ENCODE measurements at places on chromosomes 6 and 20.

- no peak for DNase-seq
Observed at GRCh38 chr20:47099093-47099492, 204.4 kb downstream of the EYA2 start.

DNA sequence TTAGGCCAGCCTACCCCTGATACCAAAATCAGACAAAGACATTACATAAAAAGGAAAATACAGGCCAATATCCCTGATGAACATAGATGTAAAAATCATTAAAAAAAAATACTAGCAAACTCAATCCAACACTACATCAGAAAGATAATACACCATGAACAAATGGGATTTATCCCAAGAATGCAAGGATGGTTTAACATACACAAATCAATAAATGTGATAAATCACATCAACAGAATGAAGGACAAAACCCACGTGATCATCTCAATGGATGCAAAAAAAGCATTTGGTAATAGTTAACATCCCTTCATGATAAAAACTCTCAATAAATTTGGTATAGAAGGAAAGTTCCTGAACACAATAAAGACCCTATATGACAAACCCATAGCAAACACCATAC is 63.8 kb downstream of the SLC22A2 start:
- DNase-seq, result no peak

- DNase-seq, result no peak
Observed at GRCh38 chr20:58759947-58760346, 67.3 kb downstream of the NPEPL1 start.

DNA sequence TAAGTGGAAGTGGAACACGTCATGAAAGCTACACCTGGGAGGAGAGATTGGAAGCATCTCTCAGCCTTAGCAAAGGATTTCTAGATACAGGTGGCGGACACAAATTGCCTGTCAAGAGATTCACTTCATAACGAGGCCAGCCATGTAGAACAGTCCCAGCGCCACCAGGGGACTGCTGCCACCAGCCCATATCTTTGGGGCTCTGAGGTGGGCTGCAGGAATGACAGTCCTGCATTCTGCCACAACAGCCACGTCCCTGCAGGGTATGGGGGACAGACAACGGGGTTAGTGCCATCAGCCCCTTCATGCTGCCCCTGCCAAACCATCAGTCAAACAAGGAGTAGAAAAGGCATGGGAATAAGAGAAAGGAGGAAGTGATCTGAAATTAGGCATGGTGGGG is 81.2 kb upstream of the SASH1 start:
- DNase-seq, result no peak

GRCh38 chr6:156410649-156411048 is 366.5 kb upstream of the ARID1B start:
- DNase-seq, result no peak

GRCh38 chr6:143205991-143206390 is 145.3 kb downstream of the AIG1 start:
- DNase-seq, result no peak

DNA sequence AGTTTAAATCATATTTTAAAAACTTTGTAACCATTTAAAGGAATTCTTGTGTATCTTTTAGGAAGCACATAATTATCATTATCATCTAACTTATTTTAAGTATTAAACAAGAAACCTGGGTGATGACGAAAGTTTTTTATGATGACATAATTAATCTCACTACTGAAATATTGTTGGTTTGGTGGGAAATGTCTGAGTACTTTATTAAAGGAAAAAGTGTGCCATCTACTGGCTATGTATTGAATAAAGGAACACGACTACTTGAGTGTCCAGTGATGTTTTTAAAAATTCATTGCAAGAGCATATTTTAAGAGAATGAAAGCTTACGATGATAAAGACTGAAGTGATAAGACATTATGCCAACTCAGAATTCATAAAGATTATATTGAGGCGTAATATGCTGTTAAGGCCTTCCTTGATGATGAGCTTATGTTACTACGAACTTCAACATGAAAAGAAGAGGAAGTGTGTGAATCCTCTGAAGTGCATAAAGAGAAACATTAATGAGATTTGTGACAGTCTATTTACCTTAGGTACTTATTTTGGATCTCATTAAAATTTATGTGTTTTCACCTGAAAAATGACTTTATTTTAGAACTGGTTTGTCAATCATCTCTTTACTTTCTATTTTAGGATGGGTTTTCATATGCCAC is 12.0 kb upstream of the TRMT11 start:
- DNase-seq, result no peak

DNA sequence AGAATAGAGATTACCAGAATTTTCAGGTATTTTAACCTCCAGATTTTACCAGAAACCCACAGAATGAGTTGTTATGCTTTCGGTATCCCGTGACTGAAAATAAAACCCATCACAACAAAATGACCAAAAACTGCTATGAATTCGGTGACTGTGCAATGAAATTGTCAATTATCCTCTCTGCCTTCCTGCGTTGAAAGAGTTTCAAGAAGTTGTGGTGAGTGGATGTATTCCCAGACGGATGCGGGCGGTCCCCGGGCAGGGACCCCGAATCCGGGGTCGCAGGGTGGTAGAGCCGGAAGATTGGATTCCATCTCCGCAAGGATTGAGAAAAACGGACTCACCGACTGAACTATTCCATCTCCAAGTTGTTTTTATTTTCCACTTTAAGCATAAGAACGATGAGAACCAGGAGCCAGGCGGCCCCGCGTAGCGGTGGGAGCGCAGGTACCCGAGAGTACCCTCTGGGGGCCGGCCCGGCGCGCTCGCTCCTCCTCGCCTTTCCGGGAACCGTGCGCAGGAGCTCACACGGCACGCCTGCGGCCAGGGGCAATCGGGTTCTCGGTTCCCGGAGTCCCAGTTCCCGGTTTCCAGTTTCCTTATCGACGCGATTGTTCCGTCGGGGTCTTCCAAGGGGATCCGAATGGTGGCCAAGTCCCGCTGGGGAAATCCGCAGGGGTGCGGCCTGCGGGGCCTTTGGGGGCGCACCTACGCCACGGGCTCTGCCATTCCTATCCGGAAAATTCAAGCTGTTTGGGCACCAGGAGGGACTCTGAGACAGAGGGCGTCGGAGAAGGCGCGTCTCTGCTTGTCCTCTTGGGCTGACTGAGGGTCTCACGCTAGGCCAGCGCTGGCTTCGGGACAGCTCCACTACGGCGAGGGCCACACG is 104.9 kb upstream of the PRDM1 start:
- no peak for DNase-seq

- no peak for DNase-seq
Observed at GRCh38 chr6:154267508-154268106, 89.0 kb downstream of the IPCEF1 start.

- no peak for DNase-seq
Observed at GRCh38 chr6:155187106-155187505, 76.7 kb upstream of the CLDN20 start.

DNA sequence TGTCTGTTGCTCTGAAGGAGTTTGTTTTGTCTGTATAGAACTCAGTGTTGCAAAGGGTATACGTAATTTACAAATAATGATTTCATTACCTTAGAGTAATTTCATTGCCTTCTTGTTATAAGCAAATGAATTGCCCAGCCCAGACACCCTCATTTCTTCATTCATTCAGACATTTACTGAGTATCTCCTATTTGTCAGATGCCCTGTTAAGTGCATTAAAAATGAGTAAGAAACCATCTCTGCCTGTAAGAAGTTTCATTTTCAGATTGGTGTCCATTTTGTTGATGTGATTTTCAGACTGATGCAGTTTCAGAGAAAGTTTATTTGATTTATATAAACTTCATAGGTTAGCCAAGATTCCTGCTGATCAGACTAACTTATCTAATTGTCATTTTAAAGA is 429.3 kb downstream of the PHF3 start:
- DNase-seq, result no peak
